ENCODE measurements at places on chromosomes 3 and 15.

GRCh38 chr3:130386604-130387263, 41.3 kb downstream of the COL6A5 start:
- DNase-seq, result no peak

DNA sequence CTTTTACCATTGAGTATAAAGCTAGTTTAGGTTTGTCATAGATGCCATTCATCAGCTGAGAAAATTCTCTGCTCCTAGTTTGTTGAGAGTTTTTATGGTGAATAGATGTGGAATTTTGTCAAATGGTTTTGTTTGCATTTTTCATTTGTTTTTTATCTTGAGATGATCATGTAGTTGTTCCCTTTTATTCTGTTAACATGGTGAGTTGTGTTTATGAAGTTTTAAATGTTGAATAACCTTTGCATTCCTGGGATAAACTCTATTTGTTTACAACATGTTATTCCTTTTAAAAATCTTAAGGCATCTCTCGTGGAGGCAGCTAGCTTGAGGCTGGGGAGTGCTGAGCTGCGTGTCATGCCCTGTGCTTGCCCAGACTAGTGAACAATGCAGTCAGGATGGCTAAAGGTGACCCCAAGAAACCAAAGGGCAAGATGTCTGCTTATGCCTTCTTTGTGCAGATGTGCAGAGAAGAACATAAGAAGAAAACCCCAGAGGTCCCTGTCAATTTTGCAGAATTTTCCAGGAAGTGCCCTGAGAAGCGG, 48.5 kb downstream of the ANAPC13 start:
- DNase-seq, result no peak

DNA sequence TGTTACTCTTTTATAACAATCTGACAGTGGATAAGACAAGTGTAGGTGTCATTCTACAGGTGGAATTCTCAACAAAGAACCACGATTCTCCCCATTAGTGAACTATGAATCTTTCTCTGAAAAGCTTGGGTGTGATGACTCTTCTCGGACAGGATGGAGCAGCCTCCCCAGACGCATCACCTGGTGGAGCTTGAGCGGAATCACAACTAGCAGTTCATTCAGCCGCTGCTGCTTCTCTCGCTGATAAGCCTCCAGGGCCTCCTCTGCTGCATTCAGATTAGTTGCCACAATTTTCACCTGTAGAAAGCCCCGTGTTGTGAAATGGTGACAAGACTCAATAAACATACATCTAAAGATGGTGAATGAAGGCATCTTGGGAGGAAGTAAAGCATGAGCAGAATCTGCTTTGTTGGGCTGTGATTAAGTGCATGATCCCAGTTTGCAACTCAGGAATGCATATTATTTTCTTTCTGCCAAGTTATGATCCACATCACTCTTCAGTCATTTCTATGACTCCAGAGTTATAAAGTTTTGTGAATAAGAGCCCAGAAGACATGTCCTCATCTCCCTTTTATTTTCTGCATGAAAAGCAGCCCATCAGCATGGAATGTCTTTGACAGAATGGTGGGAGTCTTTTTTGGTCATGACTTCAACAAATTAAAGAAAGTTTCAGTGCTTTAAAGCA, 93.6 kb downstream of the BOC start:
- no peak for DNase-seq

DNA sequence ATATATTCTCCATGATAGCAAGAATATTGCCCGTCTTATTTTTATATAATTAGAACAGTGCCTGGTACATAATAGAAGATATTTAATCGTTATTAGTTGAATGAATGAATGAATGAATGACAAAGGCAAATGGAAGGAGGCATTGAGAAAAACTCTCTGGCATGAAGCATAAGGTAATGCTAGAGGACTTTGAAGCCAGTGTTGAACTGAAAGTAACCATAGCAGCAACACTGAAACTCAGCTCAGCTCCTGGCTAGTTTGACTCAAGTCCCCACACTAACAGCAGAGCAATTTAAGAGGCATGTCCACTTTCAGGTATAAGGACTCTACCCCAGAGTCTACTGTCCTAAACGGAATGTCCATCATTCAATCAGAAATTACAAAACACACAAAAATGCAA, 227.0 kb downstream of the CPNE4 start:
- DNase-seq, result no peak
